ENCODE measurements at places on chromosomes 4 and X. TPM values are rescaled to one million over a fixed set of nuclear protein-coding genes. Genes with fewer than 3 reads are reported as not detected.
A peak's percentile ranks its signal among the peaks of the same experiment; 100 is the strongest.

GRCh38 chrX:15737959-15738902 is at the start of gene CA5B:
CA5B (plus strand) TSS chrX:15738270; CDS start chrX:15750024, 11,754 bp downstream.
- DNase-seq = peak; percentile 97

DNA sequence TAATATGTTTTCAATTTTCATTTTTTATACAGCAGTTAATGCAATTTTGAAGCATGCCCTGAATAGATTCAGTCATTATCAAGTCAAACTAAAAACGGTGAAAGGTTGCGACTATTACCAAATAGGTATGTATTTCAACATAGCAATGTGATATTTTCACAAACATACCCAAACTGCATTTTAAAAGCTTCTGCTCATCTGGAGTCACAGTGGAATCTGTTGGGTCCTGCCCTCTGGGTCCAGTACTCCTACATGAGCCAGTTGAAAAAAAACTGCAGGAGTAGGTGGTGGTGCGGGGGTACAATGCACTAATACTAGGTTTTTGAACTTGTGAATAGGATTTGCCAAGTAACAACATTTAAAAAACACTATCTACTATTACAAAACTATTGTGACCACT is 938 bp downstream of the GPR34 start:
- no peak for DNase-seq

DNA sequence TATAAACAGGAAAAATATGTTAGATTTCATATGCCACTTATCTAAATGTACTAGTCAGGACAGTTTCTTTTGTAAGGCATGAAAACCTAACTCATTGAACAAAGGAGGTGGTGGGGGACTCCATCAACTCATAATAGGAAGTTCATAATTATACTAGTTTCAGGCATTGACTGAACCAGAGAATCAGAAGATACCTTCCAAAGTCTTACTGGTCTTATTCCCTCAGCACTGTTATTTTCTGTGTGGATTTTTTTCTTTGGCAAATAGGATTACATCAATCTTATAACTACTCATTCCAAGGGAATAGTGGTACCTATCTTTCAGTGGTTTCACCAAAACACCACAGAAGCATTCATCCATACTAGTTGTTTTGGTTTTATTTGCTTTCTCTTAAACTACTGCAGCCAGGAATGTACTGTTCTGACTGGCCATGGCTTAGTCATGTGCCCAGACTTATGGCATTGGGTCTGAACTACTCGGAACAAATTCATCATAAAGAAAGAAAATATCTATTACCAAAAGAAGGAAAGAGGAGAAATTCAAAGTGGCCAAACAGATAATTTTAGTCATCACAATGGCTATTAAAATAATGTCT is 273.9 kb downstream of the ARAP2 start:
- peak; percentile 42 for DNase-seq

DNA sequence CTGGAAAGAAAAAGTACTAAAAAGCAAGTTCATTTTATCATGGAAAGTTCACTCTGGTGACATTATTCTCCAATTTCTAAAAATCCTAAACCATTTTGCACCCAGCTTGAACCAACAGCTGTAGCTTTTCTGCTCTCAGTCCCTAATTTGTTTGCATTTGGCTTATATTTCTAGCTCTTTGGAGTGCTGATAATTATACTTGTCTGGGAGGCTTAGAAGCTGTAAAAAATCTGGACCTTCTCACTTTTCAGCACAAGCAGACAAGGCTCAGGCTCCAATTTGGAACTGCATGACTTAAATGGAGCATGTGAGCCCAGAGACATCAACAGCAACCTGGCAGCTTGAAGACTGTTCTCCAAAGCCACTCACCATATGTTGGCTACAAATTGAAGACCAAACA is 170.9 kb upstream of the PCDH18 start:
- DNase-seq = no peak

- peak; percentile 62 for DNase-seq
These were observed 32.0 kb downstream of the DAPP1 start for GRCh38 chr4:99848591-99849001.

GRCh38 chr4:83603129-83603528 is 67.2 kb downstream of the GPAT3 start:
- no peak for DNase-seq

- no peak for DNase-seq
These were observed 203.1 kb upstream of the ATP6AP2 start for GRCh38 chrX:40377684-40378083.

- no peak for DNase-seq
These were observed 14.8 kb upstream of the MXD4 start for GRCh38 chr4:2276581-2277325.

DNA sequence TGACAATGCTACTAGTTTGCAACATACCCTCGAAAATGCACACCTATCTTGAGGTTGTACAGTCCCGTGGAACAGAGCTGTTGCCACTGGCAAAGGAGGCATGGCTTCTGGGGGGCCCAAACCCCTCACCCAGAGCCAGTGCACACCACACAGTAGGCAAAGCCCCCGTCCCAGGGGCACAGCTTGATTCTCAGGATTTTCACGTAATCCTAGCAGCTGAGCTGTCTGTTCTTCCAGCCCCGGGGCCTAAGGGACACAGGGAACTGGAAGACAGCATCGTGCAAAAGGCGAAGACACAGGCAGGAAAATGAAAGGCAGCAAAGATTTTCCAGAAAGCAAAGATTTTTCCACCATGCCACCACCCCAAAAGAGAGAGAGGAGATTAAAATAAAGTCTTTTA is 77.2 kb downstream of the JAKMIP1 start:
- DNase-seq = no peak

DNA sequence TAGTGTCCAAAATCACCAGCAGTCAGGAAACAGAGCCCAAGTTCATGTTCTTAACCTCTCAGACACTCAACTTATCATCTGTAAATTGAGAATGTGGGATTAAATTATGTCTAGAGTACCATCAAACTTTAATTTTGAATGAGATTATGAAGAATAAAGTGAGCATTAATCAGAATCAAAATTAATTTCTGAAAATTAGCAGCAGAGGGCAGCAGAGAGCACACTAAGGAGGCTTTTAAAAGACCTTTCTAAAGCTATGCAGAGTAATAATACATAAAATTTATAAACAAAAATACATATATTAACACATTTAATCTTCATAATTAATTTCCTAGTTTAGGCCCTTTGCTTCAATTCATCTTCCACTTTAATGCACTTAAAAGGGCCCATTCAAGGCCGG is 7.1 kb downstream of the TASL start:
- no peak for DNase-seq

DNA sequence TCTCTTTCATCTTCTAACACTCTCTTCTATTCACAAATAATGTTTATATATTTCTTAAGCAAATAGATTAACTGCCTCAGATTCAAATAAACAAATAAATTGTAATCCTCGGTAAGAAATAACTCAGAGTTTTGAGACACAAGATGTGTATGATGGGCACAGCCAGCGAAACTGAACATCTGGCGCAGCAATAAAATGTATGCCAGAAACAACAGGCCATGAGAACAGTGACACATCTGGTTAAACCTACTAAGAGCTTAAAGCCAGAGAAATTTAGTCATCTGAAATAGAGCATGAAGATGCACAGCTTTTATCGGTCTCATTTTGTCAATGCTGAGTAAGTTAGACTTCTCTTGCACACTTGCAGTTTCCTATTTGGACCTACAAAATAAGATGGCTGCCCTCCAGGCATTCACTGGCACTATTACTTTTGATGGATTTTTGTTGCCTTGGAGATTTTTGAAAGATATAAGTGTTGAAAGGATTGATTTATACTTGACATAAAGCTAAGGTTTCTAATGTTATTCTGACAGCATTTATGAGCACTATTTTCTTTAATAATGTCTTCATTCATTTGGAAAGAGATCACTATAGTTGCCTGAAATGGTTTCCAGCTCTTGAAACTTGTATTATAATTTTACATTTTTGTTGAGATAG is 1444.0 kb downstream of the PCDH18 start:
- no peak for DNase-seq

- no peak for DNase-seq
These were observed 51.5 kb upstream of the SLC4A4 start for GRCh38 chr4:71287305-71287704.

GRCh38 chrX:16963216-16963615 is 16.8 kb downstream of the REPS2 start:
- DNase-seq = no peak

DNA sequence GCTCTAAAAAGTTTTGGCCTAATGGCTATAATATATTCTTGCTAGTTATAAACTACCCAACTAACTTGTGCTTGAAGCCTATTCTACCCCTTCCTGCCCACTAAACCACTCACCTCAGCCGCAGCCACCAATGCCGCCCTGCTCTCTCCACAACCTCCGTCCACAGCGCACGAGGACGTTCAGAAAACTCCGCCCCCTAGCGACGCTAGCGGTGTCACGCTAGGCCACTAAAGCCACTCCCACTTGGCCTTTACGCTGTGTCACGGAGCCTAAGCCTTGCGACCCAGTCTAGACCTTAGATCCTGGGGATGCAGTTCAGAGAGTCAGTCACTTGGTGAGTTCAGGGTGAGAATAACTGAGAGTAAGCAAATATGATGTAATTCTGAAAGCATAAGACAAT is at the start of gene TEX11:
Gene TEX11, minus strand, starts transcription at position 171 of the 400 bp plus-strand sequence. CDS start 922 bp downstream, outside the sequence.
- no peak for DNase-seq

DNA sequence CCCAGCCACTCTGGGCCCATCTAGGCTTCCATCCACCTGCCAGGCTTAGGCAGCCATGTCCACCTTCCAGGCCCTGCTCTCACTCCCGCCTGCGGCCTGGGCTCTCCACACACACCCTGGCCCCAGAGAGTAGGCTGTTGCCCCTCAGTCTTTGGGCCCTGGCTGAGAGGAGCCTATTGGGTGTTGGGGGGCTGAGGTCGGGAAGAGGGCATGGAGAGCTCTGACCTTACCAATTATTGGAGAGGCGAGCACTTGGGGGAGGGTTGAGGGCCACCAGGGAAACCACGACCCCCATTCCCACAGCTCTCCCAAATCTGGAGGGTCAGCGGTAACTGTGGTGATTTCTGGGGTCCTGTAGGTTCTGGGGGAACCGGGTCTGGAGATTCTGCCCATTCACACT is 38.2 kb downstream of the HTRA3 start:
- no peak for DNase-seq

DNA sequence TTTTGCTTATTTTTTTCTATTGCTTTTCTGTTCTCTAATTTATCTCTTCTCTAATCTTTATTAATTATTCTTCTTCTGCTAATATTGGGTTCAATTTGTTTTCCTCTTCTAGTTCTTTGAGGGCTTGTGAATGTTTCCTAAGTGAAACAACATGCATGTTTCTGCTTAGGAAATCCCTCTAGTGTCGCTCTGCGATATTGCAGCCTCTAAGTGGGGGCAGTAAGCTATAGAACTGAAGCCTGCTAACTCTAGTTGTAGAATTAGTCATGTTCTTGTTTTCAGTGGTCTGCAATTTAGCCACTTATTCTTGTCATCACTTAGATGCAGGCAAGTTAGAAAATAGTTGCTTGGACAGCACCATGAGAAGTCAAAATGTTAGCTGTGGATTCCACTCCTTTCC is 222.6 kb downstream of the SPIN4 start:
- peak; percentile 43 for DNase-seq

GRCh38 chrX:107348051-107348450 is 101.4 kb upstream of the FRMPD3 start:
- no peak for DNase-seq

- DNase-seq = no peak
These were observed 174.6 kb downstream of the SOWAHB start for GRCh38 chr4:76723373-76723772.

DNA sequence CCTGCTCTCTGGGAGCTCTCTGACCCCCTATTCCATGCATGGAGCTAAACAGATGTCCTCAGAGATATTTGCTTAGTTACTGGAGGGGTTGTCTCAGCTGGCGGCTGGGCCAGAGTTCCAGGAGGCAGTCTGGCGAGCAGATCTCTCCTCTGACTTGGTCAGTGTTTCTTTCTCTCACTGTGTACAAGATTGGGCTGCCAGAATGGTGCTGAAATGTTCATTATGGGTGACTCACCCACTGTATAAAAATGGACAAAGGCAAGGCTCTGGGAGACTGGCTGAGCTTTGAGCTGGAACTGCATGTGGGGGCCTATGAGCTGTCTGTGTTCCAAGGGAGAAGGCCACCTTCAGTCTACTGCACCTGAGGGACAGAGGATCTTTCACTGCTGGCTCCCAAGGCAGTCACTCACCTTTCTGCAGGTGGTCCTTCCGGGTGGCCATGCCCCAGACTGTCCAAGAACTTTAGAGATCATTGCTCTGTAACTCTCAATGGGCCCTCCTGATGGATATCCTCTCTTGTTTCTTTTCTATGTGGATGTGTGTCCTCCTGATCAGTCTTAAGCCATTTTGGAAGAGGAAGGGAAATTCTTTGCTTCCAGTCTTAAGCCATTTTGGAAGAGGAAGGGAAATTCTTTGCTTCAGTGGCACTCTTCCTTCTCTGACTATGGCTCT is 88.2 kb downstream of the CFAP299 start:
- no peak for DNase-seq

- no peak for DNase-seq
These were observed 261.4 kb downstream of the DHX15 start for GRCh38 chr4:24322995-24323394.

- DNase-seq = peak; percentile 54
These were observed 49.5 kb downstream of the RGS12 start for GRCh38 chr4:3342182-3342854.

- peak; percentile 49 for DNase-seq
These were observed 7.6 kb downstream of the KLF3 start for GRCh38 chr4:38671592-38671940.

- no peak for DNase-seq
These were observed 75.2 kb upstream of the ENPP6 start for GRCh38 chr4:184292877-184293276.

- no peak for DNase-seq
These were observed 687 bp upstream of the ZNF275 start for GRCh38 chrX:153333266-153333665.

GRCh38 chrX:16433021-16433420 is 216.9 kb upstream of the S100G start:
- peak; percentile 28 for DNase-seq

- no peak for DNase-seq
These were observed 11.6 kb downstream of the BLTP1 start for GRCh38 chr4:122163767-122164166.

DNA sequence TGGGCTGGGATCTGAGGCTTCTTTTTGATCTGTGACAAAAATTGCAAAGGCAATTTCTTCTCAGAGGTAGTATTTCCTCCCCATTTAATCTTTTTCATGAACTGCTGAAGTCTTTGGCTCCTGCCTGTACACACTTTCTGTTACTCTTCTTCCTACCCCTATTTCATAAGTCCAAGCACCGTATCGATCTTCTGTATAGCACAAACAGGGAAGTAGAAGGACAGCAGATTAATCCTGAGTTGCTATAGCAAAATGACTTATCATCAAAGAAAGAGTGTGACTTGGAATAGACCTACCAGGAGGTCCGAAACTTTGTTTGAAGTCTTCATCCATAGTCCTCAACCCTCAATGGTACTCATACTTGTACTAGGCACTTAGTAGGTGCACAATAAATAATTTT is 22.0 kb downstream of the OTC start:
- no peak for DNase-seq

GRCh38 chrX:74535408-74536151 is 78.8 kb downstream of the RLIM start:
- DNase-seq = peak; percentile 66

GRCh38 chrX:1274786-1275185 is 6.2 kb downstream of the CSF2RA start:
- no peak for DNase-seq

- DNase-seq = no peak
These were observed 4.6 kb downstream of the JAKMIP1 start for GRCh38 chr4:6195602-6196319.

The RTL5 gene
- total RNA-seq = 0.33 TPM

The P2RY4 gene
- total RNA-seq = 0.23 TPM

The LRAT gene
- not detected for total RNA-seq

The RIBC1 gene
- total RNA-seq = 0.46 TPM

The TEX13C gene
- total RNA-seq = not detected

The FOXR2 gene
- total RNA-seq = not detected

The FGG gene
- total RNA-seq = not detected

The LRIT3 gene
- total RNA-seq = 0.19 TPM
